ENCODE measurements at places on chromosomes 13 and 19. TPM values are rescaled to one million over a fixed set of nuclear protein-coding genes. Genes with fewer than 3 reads are reported as not detected.

Gene HCST
- 10.5 TPM for total RNA-seq

GRCh38 chr13:74093691-74094090 lies 40.5 kb downstream of the KLF12 start:
- no peak for DNase-seq

DNA sequence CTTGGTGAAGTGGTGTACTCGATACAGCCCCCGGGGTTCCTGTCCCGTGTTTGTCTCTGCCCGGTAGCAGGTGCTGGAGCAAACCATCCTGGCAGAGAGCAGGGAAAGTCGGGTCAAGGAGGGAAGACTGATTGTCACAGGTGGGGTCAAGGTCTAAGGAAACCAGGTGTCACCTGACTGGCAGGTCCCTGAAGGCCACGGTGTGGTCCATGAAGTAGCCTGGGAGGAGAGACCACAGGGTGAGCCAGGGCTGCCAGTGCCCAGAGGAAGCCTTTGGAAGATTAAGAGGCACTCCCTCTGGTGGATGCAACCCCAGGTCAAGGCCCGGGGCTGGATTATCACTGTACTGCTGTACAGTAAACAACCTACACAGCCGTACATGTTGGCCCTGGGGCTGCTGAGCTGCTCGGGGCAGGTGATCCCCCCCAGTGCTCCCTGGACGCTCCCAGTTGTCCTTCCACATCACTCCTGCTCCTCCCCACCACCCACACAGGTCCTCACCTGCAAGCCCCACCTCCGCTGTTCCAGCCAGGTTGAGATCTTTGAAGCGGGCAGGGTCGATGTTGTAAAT lies 6.0 kb upstream of the CCER2 start:
- DNase-seq = no peak

- no peak for DNase-seq
Observed at GRCh38 chr19:17112700-17113099, 37.1 kb downstream of the MYO9B start.

Gene RNF113B
- not detected for total RNA-seq

GRCh38 chr19:10762656-10763055 lies 44.8 kb downstream of the DNM2 start:
- DNase-seq = no peak

GRCh38 chr13:104798486-104798885 lies 1732.3 kb upstream of the SLC10A2 start:
- DNase-seq = no peak

Gene PCDH20
- 0.66 TPM for total RNA-seq

GRCh38 chr19:55454787-55455243 lies 6.6 kb downstream of the ISOC2 start:
- no peak for DNase-seq

Gene SELENOW
- 841 TPM for total RNA-seq

Gene EPSTI1
- total RNA-seq = 16.8 TPM

Gene SIAH3
- not detected for total RNA-seq
